ENCODE measurements at places on chromosomes 7 and 10. TPM values are rescaled to one million over a fixed set of nuclear protein-coding genes. Genes with fewer than 3 reads are reported as not detected.

OR2A1 gene
- total RNA-seq: not detected

SLC29A3 gene
- 1.1 TPM for total RNA-seq

PRSS2 gene
- total RNA-seq: not detected

ZFAND4 gene
- 4.4 TPM for total RNA-seq

TCERG1L gene
- total RNA-seq: not detected

MUC12 gene
- total RNA-seq: 0.92 TPM

ANXA8L1 gene
- total RNA-seq: not detected

CNNM1 gene
- 0.09 TPM for total RNA-seq

GRID1 gene
- total RNA-seq: 0.09 TPM

EGFR gene
- total RNA-seq: 24.2 TPM

FGL2 gene
- 58.2 TPM for total RNA-seq

HOXA1 gene
- total RNA-seq: 1.00 TPM

OR2A7 gene
- 0.14 TPM for total RNA-seq

SEMA3C gene
- total RNA-seq: 127 TPM

ZYX gene
- total RNA-seq: 14.0 TPM

MYO1G gene
- total RNA-seq: under 0.01 TPM

ATOH7 gene
- not detected for total RNA-seq

FBXO24 gene
- total RNA-seq: 0.28 TPM

GFRA1 gene
- 1.6 TPM for total RNA-seq

LRRD1 gene
- total RNA-seq: 0.14 TPM

COL13A1 gene
- 20.3 TPM for total RNA-seq

CBX3 gene
- 105 TPM for total RNA-seq

LRCH4 gene
- 7.3 TPM for total RNA-seq

FAM13C gene
- total RNA-seq: 0.85 TPM

DOCK1 gene
- 98.5 TPM for total RNA-seq

LRRC17 gene
- total RNA-seq: 71.5 TPM

TMEM130 gene
- 0.14 TPM for total RNA-seq

OPN1SW gene
- not detected for total RNA-seq

PDZD7 gene
- total RNA-seq: 1.1 TPM

RELN gene
- total RNA-seq: 0.74 TPM

ANKRD22 gene
- not detected for total RNA-seq

PTN gene
- total RNA-seq: 27.8 TPM

RSPH10B gene
- 0.09 TPM for total RNA-seq

PLEKHS1 gene
- 0.09 TPM for total RNA-seq

CLRN3 gene
- not detected for total RNA-seq

PGAM2 gene
- 0.14 TPM for total RNA-seq

SPDYE3 gene
- not detected for total RNA-seq

GNGT1 gene
- 0.37 TPM for total RNA-seq

DNMBP gene
- total RNA-seq: 11.8 TPM

SOSTDC1 gene
- not detected for total RNA-seq

PKD1L1 gene
- 0.09 TPM for total RNA-seq

Measured in smooth muscle cell of bladder (primary cell).